GM04504 (cell line): ENCODE measurements at places on chromosomes 11 and 22.
A peak's percentile ranks its signal among the peaks of the same experiment; 100 is the strongest.

DNA sequence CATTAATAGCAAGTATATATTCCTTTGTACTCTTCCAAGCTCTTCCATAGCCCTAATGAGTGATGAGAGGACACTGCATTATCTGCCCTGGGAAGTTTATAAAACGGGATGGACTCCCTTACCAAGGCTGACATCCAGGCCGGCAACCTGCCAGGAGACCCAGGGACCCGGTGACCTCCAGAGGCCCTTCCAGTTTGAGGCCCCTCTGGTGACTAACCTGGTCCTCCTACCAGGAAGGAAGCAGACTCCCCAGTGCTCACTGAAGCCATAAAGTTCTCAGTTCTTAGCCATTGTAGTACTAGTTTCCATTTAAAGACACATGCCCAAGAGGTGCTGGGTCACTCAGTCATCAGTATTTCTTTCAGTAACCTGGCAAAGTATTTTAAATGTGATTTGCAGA, 345.4 kb downstream of the TENM4 start:
- no peak for DNase-seq

GRCh38 chr22:41092847-41093411, 537 bp downstream of the EP300 start:
- peak; percentile 4 for DNase-seq

- no peak for DNase-seq
These were observed 8.8 kb downstream of the RBM14 start for GRCh38 chr11:66625041-66625751.

- DNase-seq: no peak
These were observed 8.7 kb downstream of the MMP26 start for GRCh38 chr11:4713241-4713640.

- DNase-seq: no peak
These were observed 492.1 kb upstream of the CADM1 start for GRCh38 chr11:115996125-115996807.

GRCh38 chr11:28757725-28758515, 649.7 kb downstream of the METTL15 start:
- DNase-seq: no peak

DNA sequence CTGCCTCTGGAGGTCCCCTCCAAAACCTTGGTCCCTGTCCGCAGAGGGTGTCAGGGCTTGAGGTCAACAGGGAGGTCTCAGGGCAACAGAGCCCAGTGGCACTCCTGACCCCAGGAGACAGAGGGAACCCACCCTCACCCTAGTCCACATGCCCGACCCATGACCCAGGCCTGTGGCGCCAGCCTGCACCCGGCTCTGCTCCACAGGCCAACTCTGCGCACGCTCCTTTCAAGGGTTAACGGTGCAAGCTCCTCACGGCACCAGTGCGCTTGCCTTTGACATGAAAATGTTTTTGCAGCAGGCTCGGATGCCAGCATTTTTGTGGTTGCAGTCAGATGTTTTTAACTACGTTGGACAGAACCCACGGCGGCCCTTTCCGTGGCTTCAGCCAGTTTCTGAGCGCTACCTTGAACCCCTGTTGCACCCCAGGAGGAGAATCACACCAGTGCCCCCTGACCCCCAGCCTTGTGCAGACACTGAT, 68.6 kb downstream of the CDKN1C start:
- DNase-seq: peak; percentile 39

DNA sequence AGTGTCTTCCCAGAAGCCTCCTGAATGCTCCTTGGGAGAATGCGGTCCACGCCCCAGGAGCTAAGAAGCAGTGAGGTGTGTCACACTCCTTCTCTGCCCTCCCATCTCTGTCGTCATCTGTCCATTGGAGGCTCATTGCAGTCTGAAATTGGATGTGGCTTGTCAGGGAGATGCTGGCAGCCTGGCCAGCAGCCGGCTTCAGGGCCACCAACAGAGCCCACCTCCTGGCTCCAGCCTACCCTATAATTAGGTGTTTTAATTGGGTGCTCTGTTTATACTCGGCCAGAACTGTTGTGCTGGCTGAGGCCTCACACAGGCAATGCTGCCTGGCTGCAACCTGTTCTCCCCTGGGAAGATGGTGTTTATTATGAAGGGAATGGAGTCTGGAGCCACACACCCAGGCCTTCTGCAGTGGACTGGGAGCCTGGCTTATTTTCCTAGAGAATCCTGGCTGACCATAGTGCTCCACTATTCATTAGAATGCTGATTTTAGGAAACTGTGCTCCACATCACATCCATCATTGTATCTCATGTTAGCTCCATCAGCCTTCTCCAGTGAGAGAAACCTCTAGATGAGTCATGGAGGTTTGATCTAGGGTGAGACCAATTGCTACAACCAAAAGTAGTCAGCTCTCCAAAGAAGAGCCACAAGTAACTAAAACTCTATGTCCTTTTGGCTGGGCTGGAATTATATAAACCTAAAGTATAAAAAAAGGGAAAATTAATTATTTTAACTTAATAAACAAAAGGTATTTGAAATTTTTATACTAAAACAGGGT, 86.8 kb upstream of the CRTAM start:
- DNase-seq: no peak

DNA sequence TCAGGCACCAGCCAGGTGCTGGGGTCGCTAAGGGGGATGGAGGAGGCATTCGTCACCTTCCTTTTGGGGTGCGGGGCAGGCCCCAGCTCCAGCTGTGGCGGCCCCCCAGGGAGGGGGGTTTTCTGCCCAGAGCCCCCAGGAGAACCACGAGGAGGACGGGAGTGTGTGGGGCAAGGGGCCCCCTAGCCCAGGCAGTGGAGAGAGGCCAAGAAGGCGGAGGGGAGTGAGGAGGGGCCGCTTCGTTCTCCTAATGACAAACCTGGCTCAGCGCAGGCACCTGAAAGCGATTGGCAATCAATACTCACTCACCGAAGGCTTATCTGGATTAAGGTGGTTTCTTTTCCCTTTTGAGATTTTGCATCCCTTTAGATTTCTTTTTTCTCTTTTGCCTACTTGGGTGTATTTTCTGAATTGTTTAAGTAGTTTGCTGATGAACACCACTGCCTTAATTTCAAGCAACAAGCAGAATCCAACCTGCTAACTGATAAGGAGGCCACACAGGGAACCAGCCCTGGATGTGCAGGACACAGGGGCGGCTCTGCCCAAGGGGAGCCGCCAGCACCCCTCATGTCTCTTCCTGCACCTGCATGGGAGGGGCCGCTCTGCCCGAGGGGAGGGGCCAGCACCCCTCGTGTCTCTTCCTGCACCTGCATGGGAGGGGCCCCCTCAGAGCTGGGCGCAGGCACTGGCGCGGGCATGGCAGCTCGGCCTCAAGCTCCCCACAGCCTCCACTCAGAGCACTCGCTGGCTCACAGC, 122.3 kb downstream of the BRD1 start:
- no peak for DNase-seq

- no peak for DNase-seq
These were observed 21.2 kb downstream of the MUC5AC start for GRCh38 chr11:1178906-1179305.

DNA sequence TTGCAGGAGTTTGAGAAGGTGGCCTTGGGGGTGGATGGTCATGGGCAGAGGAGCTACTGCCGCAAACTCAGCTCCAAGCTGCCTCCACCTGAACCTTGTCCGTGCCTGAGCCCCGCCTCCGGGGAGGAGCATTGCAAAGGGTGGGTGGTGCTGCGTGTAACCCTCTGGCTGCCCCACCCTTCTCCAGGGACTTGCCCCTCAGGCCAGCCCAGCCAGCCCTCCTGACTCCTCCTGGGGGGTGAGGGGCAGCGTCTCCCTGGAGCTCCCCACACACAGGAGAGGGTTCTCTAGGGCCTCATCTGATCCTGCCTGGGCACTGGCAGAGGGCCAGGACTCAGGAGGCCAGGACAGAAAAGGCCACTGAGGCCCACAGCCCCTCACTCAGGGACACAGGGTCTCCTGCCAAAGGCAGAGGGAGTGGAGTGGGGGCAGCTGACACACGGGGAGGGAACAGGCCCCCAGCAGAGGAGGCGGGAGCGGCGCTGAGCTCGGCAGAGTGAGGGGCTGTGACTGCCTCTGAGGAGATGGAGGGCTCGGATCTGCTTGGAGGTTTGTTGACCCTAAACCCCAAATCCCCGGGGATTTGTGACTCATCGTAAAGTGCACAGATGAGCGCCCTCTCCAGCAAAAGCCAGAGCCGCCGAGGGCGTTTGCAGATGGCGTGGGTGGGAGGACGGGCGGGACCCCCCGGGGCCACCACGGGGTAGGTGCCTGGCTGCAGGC, 12.8 kb downstream of the BRSK2 start:
- DNase-seq: no peak

- DNase-seq: no peak
These were observed 327.4 kb downstream of the MN1 start for GRCh38 chr22:27474112-27474571.

- DNase-seq: no peak
These were observed 32.1 kb downstream of the YAP1 start for GRCh38 chr11:102142333-102142732.

DNA sequence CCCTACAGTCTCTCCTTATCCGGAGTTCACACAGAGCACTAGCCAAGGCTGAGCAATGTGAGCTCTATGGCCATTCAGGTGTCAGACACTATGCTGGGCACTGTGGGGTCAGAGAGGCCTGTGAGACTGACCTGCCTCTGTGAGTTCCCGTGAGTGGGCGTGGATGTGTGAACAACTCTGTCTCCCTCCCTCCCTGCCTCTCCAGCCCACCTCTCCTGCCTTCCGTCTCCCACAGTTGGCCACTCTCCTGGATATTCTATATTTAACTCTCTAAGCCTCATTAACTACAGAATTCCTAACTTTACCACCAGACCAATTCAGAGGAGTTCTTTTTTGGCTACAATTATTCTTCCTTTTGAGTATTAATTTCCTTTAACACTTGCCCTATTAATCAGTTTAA, 191.6 kb upstream of the NCAM1 start:
- no peak for DNase-seq

- DNase-seq: no peak
These were observed 79.2 kb downstream of the DHCR7 start for GRCh38 chr11:71368966-71369365.

DNA sequence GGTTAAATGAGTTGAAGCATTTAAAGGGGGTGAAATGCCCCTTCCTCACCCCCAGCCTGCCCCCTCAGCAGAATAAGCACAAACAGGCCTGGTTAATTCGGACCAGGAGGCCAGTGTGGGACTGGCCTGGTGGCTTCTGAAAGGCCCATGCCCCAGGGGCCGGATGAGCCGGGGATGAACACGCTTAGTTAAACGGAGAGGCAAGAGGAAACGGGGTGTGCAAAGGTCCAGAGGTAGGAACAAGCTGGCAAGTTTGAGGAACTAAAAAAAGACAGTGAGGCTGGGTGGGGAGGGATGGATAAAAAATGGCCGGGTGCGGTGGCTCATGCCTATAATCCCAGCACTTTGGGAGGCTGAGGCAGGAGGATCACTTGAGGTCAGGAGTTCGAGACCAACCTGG, 11.5 kb downstream of the SCUBE1 start:
- no peak for DNase-seq

GRCh38 chr11:117278347-117278746, 12.8 kb upstream of the BACE1-AS start:
- no peak for DNase-seq

DNA sequence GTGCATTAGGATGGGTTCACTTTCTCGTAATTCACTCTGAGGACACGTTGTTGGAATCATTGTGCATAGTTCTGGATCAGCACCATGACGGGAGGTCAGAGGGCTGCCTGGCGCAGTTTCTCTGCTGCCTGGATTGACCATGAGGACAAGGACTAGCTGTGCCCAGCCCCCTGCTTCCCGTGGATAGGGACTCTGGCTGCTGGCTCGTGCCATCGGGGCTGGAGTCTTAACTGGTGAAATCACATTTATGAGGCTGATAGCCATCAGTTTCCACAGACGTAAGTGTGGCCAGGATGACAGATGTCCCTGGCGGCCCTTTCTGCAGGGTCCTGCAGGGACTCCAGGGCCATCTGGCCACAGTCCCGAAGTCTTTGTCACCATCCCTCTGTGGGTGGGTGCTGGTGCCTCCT, 24.1 kb upstream of the GRAMD4 start:
- DNase-seq: peak; percentile 32

GRCh38 chr11:8217926-8218325, 45.8 kb downstream of the LMO1 start:
- DNase-seq: no peak

DNA sequence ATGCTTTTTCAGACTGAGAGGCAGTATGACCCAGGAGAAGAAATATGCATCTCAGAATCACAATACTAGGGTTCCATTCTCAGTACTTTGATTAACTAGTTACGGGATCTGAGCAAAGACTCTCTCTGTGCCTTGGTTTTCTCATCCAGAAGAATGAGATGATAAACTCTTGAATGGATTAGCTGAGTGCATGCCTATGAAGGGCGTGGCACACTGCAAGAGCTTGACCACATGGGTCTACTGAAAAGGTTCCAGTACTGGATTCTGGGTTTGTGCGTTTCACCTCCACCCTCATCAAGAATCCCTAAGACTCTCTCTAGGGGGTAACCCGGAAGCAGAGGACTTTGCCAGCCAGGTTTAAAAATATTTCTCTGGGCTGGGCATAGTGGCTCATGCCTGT, 25.6 kb downstream of the PGA5 start:
- no peak for DNase-seq

GRCh38 chr11:132008872-132009271, 638.5 kb downstream of the NTM start:
- DNase-seq: no peak

DNA sequence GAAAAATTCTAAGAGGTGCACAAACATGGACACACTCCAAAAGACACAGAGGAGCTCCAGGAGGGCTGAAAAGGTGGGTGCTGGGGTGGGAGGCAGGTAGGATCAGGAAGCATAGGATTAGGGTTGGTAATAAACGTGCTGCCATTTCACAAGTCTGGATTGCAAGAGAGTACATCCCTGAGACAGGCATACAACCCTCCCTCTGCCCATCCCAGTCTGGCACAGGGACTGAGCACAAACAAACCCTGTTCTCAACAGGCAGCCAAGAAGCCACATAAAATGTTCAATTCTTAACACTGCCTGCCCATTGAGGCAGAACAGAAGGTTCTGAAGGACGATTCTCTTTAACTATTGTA, 18.5 kb downstream of the SLC35F2 start:
- no peak for DNase-seq

- DNase-seq: no peak
These were observed 14.5 kb upstream of the GAB2 start for GRCh38 chr11:78432058-78432515.
